ENCODE measurements at places on chromosomes 6 and 20. TPM values are rescaled to one million over a fixed set of nuclear protein-coding genes. Genes with fewer than 3 reads are reported as not detected.

The MAFB gene
- 1.5 TPM for total RNA-seq

The EPHA7 gene
- total RNA-seq: not detected

The PBOV1 gene
- total RNA-seq: not detected

The SF3B5 gene
- 101 TPM for total RNA-seq

The CHMP4B gene
- 20.5 TPM for total RNA-seq

The TXLNB gene
- not detected for total RNA-seq

The COX4I2 gene
- not detected for total RNA-seq

The IL20RA gene
- total RNA-seq: 17.1 TPM

The GSTA2 gene
- not detected for total RNA-seq

The LZTS3 gene
- total RNA-seq: 8.5 TPM

The TAGAP gene
- not detected for total RNA-seq

The ADTRP gene
- total RNA-seq: 12.8 TPM

The CDH26 gene
- 0.72 TPM for total RNA-seq

The SLC4A11 gene
- total RNA-seq: 3.1 TPM

The GPR63 gene
- total RNA-seq: 0.72 TPM
